Ascending aorta (tissue), 2 donors: ENCODE measurements at places on chromosomes 16 and 17. TPM values are rescaled to one million over a fixed set of nuclear protein-coding genes. Genes with fewer than 3 reads are reported as not detected.

The TXNL4B gene
- total RNA-seq: 2.4 TPM

The STRADA gene
- total RNA-seq: 3.2 TPM

DNA sequence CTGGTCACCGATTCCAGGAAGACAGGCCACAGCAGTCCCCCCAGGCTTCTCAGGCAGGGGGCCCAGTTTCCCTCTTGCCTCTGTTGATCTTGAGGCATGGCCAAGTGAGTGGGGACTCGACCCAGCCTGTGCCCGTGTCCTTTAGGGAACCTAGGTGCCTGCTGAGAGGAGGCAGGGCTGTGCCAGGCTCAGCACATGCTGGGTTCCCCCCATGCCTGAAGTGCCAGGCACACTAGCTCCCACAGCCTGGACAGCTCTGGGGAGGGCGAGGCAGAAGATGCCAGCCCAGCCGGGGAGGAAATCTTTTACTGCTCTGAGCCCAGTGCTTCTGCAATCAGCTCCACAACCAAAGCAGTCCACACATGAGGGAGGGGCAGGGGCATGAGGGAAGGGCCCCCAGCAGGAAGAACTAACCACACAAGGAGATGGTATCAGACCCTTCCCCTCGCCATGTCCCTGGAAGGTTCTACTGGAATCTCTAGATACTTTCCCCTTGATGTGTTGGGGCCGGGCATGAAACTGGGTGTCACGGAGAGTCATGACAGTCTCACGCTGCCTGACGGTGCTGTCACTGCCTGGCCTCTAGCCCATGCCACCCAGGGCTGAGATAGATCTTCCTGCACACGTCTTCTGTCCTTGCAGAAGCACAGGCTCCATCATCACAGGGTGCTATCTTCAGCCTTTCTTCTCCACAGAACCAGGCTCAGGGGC lies 25.5 kb downstream of the MYO18A start:
- no peaks in the 10 kb centered on the region for H3K36me3 ChIP-seq
- H3K4me3 ChIP-seq: peak overlapping the region; percentile 11
- peak overlapping the region; percentile 57 for H3K27ac ChIP-seq
- H3K4me1 ChIP-seq: peaks cover 34% of the 10 kb centered on the region

DNA sequence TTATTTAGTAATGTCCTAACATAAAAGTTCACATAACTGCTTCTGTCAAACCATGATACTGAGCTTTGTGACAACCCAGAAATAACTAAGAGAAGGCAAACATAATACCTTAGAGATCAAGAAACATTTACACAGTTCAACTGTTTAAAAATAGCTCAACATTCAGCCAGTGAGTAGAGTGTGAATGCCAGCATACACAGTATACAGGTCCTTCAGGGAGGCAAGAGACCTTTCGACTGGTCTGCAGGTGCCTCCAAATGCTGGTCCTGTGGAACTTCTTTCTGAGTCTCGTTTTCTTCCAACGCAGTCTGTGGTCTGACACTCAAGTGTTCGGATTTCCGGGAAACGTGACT lies 10.3 kb downstream of the MRPS23 start:
- no peak overlapping the region for H3K4me3 ChIP-seq
- peaks cover 2% of the 10 kb centered on the region for H3K4me1 ChIP-seq
- H3K36me3 ChIP-seq: peaks cover 31% of the 10 kb centered on the region
- H3K27me3 ChIP-seq: no peaks in the 10 kb centered on the region

- H3K4me3 ChIP-seq: peak overlapping the region; percentile 17
- H3K27ac ChIP-seq: peak overlapping the region; percentile 82
- peak; percentile 55 for DNase-seq
- H3K27me3 ChIP-seq: no peaks in the 10 kb centered on the region
- no peaks in the 10 kb centered on the region for H3K36me3 ChIP-seq
These were observed 167.1 kb upstream of the FOXF1 start for GRCh38 chr16:86343027-86343795.

DNA sequence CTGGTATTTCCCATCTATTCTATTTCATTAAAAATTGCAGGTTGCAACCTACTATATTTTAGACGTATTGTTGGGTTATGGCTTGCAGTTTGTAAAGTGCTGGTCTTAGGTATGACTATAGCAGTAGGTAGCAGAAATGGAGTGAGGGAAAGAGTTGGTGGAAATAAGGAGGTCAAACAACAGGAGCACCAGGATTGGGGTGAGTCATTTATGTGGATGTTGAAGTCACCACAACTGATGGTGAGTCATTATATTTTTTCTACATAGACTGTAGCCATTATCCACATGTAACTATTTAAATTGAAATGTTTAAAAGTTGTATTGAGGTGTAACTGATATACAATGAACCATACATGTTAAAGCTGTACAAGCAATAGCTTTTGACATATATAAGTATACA lies 25.0 kb upstream of the HS3ST3A1 start:
- no peak overlapping the region for H3K4me3 ChIP-seq
- H3K27me3 ChIP-seq: no peaks in the 10 kb centered on the region
- no peaks in the 10 kb centered on the region for H3K4me1 ChIP-seq
- no peak overlapping the region for H3K27ac ChIP-seq

The CD300LB gene
- total RNA-seq: not detected

DNA sequence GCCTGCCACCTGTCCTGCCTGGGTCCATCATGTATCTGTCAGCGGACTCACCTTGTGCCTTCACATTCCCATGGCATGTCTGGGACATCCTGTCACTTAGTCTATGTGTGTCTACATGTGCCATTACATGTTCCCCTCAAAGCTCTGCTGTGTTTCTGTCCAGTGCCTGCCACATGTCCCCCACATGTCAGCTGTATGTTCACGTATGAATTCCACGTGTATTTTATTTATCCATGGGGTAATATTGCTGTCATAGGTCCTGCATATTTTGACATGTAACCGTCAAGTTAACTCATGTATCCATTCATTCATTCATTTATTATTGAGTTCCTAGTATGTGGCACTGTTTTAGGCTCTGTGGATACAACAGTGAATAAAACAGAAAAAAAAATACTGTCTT lies 20.8 kb downstream of the TMEM92 start:
- no peak for DNase-seq
- peaks cover 11% of the 10 kb centered on the region for H3K4me1 ChIP-seq
- H3K27ac ChIP-seq: no peak overlapping the region
- no peaks in the 10 kb centered on the region for H3K27me3 ChIP-seq
- no peaks in the 10 kb centered on the region for H3K36me3 ChIP-seq
- H3K4me3 ChIP-seq: no peak overlapping the region
